ENCODE measurements at places on chromosomes 2 and 18. TPM values are rescaled to one million over a fixed set of nuclear protein-coding genes. Genes with fewer than 3 reads are reported as not detected.

GRCh38 chr18:71116535-71116934 is 827.7 kb downstream of the SOCS6 start:
- DNase-seq = no peak

DNA sequence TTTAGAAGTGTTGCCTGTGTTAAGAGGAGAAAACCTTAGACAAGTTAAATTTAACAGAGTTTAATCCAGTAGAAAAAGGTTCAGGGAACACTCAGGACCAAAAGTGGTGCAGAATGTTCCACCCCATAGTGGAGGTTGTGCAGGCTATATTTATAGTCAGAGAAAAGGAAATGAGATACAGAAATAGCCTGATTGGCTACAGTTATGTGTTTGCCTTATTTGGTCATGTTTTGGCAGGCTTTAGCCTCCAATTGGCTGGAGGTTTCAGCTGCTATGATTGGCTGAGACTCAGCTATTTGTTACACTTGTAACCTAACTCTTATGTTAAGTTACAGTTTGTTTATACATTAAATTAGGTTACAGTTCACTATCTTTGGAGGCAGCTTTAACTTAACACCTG is 4.2 kb downstream of the STAMBP start:
- DNase-seq = no peak

Gene POTEF
- 0.05 TPM for polyA plus RNA-seq

DNA sequence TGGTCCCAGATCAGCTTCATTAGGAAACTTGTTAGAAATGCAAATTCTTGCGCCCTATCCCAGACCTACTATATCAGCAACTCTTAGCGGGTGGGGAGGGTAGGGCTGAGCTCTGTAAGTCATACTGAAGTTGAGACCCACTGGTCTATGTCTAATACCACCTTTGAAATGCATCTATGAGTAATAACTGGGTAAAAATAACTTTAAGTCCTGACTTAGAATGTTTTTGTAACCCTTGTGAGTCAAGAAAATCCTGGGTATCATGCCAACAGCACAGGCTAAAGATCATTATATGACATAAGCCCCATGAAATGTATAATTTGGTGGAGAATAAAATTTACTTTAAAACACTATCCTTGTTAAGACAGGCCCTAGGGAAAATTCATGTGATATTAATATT is 41.4 kb downstream of the PRKD3 start:
- no peak for DNase-seq

Gene GALNT3
- polyA plus RNA-seq = 0.97 TPM

GRCh38 chr2:173271825-173272224 is 82.8 kb upstream of the CDCA7 start:
- no peak for DNase-seq

GRCh38 chr2:230938516-230939065 is 13.5 kb upstream of the GPR55 start:
- no peak for DNase-seq

Gene RNF181
- 55.9 TPM for polyA plus RNA-seq

Gene CCDC148
- polyA plus RNA-seq = 0.44 TPM

Gene RNF152
- polyA plus RNA-seq = 5.2 TPM

GRCh38 chr2:39755466-39755865 is 23.6 kb downstream of the THUMPD2 start:
- DNase-seq = no peak

DNA sequence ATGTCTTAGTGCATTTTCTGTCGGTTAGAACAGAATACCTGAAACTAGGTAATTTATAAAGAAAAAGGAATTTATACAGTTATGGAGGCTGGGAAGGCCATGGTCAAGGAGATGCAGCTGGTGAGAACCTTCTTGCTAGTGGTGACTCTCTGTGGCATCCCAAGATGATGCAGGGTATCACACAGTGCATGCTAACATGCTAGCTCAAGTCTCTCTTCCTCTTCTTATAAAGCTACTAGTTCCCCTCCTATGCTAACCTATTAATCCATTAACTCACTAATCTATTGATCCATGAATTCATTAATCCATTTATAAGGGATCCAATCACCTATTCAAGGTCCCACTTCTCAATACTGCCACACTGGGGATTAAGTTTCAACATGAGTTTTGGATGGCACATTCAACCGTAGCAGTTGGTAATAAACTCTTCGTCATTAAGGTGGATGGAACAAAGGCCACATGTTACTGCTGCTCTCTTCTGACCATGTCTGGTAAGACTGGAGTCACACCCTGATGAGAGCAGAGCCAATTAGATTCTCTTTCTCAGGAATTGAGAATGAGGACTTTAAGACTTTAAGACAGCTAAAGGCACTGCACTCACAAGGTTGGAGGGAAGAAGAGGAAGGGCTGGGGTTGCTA is 211.6 kb upstream of the SMAD7 start:
- no peak for DNase-seq

DNA sequence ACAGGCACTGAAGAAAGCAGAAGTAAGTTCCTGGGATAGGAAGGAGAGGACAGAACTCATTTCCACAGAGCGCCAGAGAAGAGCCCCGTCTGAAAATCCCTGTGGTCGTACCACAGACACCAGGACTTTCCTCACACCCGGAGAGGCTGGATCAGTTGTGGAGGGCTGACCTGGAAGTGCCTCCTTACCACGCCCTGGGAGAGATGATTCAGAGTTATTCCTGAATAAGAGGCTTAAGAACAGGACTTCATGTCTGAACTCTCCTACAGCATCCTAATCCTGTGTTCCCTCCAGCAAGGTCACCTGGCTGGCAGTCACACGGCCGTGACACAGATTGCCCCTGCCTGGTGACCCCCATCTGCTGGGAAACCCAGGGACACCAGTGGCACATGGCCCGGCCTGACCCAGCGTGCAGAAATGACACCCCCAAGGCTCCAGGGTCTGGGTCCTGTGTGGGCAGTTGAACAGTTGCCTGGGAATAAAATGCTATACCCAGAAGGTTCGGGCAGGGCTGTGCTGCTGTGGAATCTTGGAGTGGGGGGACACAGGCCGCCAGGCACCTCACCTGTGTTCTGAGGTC is 105.9 kb downstream of the PXDN start:
- DNase-seq = no peak

Gene SERPINB7
- not detected for polyA plus RNA-seq

DNA sequence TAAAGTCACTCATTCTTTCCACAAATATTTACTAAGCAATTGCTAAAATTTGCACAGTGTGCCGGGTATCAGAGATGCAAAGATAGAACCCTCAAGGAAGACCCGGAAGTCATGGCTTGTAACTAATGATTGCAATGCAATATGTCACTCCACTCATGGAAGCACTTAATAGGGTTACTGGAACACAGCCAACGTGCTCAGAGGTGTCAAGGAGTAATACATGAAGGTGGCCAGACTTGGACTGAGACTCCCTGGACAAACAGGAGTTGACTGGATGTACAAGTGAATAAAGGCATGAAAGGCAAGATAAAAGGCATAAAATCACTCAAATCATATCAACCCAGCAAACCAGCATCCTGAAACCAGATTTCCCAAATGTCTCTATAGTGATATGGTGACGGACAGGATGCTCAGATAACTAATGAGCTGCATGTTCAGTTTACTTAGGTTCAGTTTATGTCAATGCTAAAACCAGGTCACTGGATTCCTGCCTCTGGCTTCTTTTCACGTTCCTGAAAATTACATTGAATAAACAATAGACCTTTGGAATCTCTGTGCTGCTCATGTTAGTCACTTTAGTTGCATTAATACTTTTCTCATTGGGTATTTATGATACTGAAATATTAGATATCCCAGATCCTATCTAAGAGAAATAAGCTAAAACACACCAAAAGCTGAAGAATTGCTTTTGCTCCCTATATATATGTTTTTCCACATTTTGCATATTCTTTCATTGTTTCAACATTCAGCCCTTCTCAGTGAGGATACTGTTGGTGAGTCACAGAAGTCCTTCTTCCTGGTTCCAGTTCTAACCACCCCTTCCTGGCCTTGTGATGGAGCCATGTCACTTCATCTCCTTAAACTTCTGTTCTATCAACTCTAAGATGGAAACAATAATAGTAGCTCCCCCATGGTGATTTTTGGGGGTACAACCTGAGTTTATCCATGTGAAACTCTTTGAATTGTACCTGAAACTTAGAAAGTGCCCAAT is 688.9 kb upstream of the ID2 start:
- no peak for DNase-seq

GRCh38 chr18:43524260-43524659 is 247.0 kb upstream of the SYT4 start:
- DNase-seq = no peak

Gene UGT1A1
- 0.08 TPM for polyA plus RNA-seq

DNA sequence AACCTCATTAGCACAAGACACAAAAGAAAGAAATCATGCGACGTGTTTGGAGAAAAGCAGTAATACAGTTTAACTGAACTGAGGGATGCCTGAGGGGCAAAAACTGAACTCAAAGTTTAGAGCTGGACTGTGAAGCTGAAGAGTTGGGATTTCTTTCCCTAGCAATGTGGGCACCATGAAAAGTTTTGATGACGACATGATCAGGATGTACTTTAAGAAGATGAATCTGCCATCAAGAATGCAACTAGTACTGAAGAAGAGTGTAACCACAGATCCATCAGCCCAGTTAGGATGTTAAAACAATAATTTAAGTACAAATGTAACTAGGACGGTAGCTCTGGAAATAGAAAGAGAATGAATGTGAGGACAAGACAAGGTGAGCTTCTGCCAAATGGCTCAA is 196.2 kb downstream of the VWC2L start:
- no peak for DNase-seq

- no peak for DNase-seq
Measured at GRCh38 chr2:53473775-53474311, 293.8 kb upstream of the CHAC2 start.

DNA sequence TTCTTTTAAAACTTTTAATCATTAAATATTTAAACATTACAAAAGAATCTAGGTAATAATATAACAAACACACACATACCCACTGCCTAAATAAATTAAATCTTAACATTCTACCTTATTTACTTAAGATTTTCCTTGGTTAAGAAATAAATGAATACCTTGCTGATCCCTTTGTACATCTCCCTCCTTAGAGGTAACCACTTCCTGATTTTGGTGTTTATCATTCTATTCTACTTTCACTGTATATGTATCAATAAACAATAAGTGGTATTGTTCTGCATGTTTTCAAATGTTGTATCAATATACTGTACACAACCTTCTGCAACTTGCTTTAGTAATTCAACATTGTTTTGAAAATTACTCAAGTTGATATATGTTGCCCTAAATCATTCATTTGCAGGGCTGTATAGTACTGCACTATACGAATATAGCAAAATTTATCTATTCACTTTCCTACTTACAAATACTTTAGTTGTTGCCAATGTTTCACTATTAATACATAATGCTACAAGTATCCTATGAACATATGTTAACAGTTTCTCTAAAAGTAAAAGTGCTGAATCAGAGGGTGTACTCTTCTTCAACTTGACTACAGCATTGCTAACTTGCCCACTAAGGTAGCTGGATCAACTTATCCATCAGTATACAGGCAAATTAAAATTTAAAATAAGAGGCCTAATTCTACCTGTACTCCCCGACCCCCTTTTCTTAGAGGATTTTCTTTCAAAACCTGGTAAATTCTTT is 65.8 kb downstream of the MEMO1 start:
- no peak for DNase-seq

- no peak for DNase-seq
Measured at GRCh38 chr2:213246497-213247281, 37.6 kb upstream of the SPAG16 start.

Gene OR6B2
- not detected for polyA plus RNA-seq

DNA sequence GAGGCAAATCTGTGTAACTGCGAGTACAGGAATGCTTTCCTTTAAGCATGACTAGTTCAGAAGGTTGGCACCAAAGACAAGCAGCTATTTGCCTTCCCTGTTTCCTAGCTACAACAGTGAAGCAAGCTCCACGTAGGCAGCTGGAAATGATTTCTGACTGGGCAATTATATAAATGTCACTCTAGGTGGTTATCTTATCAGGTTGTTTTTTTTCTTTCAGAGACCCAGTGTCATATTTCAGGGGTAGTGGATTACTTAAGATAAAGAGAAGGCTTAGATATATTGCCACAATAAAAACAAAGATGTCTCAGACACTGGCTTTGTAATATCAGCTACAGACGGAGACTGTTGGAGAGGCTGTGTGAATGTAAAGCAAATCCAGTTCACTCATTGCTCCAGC is 748.9 kb upstream of the NXPH2 start:
- no peak for DNase-seq

Gene VWC2L
- polyA plus RNA-seq = not detected

Gene ANKRD62
- not detected for polyA plus RNA-seq

Gene KCNJ13
- polyA plus RNA-seq = 0.33 TPM

Gene TEKT4
- not detected for polyA plus RNA-seq

Gene ALLC
- not detected for polyA plus RNA-seq
